ENCODE measurements at places on chromosomes 12 and 14. TPM values are rescaled to one million over a fixed set of nuclear protein-coding genes. Genes with fewer than 3 reads are reported as not detected.
A peak's percentile ranks its signal among the peaks of the same experiment; 100 is the strongest.

GRCh38 chr14:22427771-22428231 lies 161.2 kb downstream of the DAD1 start:
- H3K4me3 ChIP-seq, result no peak overlapping the region
- peaks cover 22% of the 10 kb centered on the region for H3K4me1 ChIP-seq
- no peaks in the 10 kb centered on the region for H3K36me3 ChIP-seq
- H3K27me3 ChIP-seq, result no peaks in the 10 kb centered on the region

- DNase-seq, result no peak
- no peak overlapping the region for H3K4me3 ChIP-seq
- no peak overlapping the region for H3K27ac ChIP-seq
- no peaks in the 10 kb centered on the region for H3K36me3 ChIP-seq
These were observed 6.0 kb downstream of the GALNT9 start for GRCh38 chr12:132323171-132324010.

DNA sequence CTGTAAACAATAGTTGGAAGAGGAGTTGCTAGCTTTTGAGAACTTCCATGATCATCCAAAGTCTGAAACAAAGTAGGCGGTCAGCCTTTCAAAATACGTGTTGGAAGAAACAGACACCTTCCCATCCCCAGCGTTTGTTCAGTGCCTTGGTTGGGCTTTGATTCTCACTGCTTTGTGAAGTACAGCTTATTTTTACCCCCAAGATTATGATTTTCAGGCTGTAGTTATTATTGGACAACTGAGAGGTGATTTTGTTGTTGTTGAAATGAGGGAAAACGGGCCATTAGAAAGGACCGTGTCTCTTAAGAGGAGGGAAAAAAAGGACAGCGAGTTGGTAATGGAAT lies 921 bp upstream of the CEP83 start:
- H3K4me1 ChIP-seq, result peaks cover 6% of the 10 kb centered on the region
- H3K27ac ChIP-seq, result no peak overlapping the region
- H3K27me3 ChIP-seq, result no peaks in the 10 kb centered on the region
- H3K36me3 ChIP-seq, result no peaks in the 10 kb centered on the region
- H3K4me3 ChIP-seq, result peak overlapping the region; percentile 91

GYS2 gene
- not detected for total RNA-seq

KCNMB4 gene
- 0.19 TPM for total RNA-seq

MNAT1 gene
- total RNA-seq, result 13.5 TPM

SLC6A15 gene
- total RNA-seq, result not detected
